Hematopoietic multipotent progenitor cell treated with erythropoietin and hydrocortisone succinate and interleukin-3 and kit ligand, for 6 days (in vitro differentiated cells): ENCODE measurements at places on chromosomes 12 and 14.
A peak's percentile ranks its signal among the peaks of the same experiment; 100 is the strongest.

GRCh38 chr12:121889274-121889624 lies 659 bp downstream of the PSMD9 start:
- DNase-seq = no peak

GRCh38 chr14:60090864-60091519 lies 731 bp upstream of the PCNX4 start:
- peak; percentile 89 for DNase-seq

- no peak for DNase-seq
These were observed 9.4 kb downstream of the ZFC3H1 start for GRCh38 chr12:71654200-71654599.

DNA sequence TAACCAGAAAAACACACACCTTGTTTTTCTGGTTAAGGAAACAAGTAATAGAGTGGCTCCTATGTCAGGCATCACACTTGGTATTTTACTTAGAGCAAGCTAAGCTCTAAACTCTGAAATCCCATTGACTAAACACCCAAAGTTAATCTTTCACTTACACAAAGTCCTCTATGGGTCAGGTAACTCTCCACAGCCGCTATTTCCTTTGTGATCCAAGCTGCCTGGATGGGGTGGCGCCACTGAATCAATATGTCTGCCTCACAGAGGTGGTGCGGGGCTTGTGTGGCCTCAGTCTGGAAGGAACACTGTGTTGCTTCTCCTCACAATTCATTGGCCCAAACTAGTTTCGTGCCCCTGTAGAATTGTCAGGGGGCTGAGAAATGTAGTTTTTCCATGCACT lies 160.0 kb upstream of the E2F7 start:
- no peak for DNase-seq

DNA sequence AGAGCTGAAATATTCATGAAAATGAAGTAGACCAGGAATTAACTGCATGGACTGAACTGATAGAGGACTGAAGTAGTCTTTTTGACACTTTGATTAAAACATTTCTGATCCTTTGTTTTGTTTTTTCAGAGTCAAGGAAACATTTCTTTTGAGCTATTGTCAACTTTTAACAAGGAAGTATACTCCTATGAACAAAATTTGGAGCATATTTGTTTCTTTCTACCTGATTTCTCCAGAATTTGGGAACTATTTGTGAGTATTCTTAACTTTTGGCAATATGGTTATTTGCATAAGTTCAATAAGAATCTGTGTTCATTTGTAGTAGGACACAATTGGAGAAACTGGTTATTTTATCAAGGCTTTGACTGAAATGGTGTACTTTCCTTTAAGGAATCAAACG lies 71.3 kb upstream of the HECTD1 start:
- no peak for DNase-seq

- no peak for DNase-seq
These were observed 56.2 kb upstream of the NID2 start for GRCh38 chr14:52124791-52125684.

DNA sequence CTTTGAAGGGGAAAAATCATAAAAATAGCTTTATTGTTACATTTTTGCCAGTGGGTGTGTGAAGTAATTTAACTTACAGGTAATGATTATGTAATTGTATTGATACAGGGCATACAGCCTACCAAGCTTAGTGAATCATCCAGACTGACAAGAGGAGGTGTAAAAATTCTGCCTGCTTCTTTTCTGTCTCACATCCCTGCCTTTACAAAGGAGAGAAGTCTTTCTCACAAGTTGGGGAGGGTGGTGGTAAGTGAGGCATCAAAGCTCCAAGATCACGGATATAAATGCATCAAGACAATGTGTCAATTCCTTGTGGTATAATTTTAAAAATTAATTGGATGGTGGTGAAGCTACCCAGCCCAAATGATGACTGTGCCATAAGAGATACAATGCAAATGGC lies 39.0 kb upstream of the G2E3 start:
- no peak for DNase-seq

GRCh38 chr14:54839701-54840119 lies 62.9 kb downstream of the GCH1 start:
- DNase-seq = no peak

- DNase-seq = no peak
These were observed 41.7 kb downstream of the PPP1R13B start for GRCh38 chr14:103805708-103806107.

DNA sequence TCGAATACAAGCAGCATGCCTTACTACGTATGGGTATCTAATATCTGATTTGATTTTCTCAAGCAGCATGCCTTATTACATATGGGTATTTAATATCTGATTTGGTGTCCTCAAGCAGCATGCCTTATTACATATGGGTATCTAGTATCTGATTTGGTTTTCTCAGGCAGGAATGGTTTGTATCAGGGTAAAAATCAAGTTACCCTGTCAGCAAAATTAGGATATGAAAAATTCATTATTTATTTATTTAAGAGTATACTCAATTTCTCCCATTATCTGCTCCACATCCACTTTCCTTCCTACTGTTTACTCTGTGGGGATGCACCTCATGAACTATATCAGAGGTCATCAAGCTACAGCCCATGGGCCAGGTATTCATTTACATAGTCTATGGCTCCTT lies 21.9 kb downstream of the ZNF891 start:
- DNase-seq = no peak

- DNase-seq = no peak
These were observed 45.0 kb downstream of the CFAP54 start for GRCh38 chr12:96534339-96534738.

DNA sequence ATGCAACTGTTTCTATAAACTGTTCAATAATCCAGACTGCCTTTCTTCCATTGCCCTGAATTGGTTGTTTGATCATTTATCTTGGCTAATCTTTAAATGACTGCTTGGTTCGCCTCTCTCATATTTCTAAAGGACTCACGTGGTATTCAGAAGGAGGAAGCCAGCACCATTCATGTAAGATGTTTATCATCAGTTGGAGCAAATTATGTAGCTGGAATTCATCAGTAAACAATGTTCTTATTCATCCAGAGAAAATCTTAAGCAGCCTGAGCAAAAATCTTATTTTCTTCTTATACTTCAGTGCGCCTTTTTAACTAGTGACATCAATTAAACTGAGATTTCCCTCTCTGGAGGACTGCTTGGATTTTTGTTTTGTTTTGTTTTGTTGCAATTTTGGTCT lies 538.7 kb upstream of the TMEM132C start:
- DNase-seq = no peak

GRCh38 chr14:35398071-35398584 lies 6.4 kb downstream of the NFKBIA start:
- no peak for DNase-seq

- no peak for DNase-seq
These were observed 21.0 kb downstream of the ASPG start for GRCh38 chr14:104106471-104106991.

GRCh38 chr14:52348279-52348678 lies 34.2 kb downstream of the PTGER2 start:
- no peak for DNase-seq

GRCh38 chr12:62933602-62934238 lies 1.2 kb downstream of the PPM1H start:
- peak; percentile 44 for DNase-seq

- no peak for DNase-seq
These were observed 22.7 kb upstream of the ULK1 start for GRCh38 chr12:131871677-131872076.

DNA sequence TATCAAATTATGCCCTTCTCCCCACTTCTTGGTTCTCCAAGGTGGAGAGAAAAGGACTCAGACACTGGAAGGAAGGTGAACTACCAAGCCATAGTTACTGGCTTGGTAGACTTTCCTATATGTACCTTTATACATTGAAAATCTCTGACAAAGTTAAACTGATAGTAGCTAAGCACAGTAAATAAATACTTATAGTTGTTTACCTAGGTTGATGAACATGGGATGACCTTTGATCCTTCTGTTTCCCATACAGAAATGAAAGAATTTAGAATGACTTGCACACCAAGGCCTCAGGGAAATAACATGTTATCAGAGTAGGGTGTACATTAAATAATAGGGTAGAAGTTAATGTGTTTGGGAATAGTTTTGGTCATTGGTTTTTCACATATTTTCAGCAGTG lies 6.7 kb downstream of the ARHGAP5 start:
- DNase-seq = no peak

GRCh38 chr14:54537651-54538050 lies 27.9 kb downstream of the CGRRF1 start:
- no peak for DNase-seq

GRCh38 chr12:71011261-71011660 lies 90.7 kb upstream of the PTPRR start:
- no peak for DNase-seq

DNA sequence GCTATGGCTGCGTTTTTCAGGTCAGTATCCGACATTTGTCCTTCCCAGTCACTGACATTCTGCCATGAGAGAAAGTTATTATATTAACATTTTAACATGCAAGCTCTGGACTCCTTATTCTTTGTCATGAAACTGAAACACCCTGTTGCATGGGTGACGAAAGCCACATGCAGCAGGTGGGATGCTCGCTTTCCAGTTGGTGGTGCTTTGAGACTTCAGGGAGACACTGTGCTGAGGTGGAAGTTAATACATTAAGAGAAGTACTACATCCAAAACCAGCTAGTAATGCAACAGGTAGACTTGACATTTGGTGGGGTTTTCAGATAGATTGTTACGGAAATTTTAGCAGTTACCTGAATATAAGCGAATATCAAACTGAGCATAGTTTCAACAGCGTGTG lies 32.8 kb upstream of the AMN start:
- no peak for DNase-seq

DNA sequence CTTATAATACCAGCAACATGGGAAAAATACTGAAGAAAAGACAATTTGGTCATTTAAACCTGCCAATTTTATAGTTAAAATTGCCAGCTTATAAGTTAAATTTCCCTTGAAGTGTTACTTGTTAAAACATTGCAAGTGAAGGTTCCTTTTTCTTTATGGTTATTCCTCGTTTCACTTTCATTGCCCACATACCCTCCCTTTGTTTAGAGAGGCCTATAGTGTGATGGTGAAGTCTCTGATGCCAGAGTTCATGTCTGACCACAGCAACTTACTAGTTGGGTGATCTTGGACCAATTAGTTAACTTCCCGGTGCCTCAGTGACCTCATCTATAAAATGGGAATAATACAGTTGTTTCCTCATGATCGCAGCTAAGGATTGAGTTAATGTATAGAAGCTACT lies 173.5 kb downstream of the ANO6 start:
- DNase-seq = no peak

DNA sequence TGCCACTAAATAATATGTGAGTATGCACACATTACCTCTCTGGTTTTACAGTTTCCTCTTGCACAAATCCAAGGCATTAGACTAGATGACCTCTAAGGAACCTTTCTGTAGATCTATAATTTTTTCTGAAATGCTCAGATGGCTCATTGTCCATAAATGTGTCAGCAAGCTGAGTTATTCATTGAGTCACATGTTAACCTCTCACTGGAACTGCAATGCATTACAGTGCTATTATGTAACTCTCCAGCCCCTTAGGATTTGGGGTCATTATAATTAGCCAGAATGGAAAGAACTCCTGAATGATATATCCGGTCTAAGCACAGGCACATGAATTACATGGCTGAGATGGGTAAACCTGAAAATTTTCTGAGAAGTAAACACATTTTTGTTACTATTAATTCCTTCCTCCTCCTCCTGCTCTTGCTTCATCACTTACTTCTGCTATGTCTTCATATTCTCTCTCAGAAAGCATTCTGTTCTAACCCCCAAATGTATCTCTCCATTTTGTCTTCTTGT lies 20.3 kb upstream of the DRAM1 start:
- DNase-seq = peak; percentile 42

DNA sequence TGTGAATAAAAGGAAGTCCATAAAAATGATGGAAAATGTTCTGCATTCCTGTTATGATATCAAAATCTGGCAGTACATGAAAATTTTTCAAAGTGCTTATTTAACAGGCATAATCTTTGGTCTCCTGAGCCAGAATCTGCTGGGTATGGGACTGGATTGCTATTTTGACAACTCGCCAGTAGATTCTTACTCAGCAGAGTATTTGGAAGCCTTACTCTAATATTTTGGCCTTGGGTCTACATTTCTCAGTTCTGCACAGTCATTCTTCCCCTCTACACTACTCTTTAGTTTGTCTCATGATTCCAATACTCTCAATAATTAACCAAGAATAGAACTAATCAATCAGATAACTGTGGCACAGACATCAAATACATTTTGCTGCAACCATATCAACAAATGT lies 1.1 kb upstream of the SLCO1B1 start:
- no peak for DNase-seq

DNA sequence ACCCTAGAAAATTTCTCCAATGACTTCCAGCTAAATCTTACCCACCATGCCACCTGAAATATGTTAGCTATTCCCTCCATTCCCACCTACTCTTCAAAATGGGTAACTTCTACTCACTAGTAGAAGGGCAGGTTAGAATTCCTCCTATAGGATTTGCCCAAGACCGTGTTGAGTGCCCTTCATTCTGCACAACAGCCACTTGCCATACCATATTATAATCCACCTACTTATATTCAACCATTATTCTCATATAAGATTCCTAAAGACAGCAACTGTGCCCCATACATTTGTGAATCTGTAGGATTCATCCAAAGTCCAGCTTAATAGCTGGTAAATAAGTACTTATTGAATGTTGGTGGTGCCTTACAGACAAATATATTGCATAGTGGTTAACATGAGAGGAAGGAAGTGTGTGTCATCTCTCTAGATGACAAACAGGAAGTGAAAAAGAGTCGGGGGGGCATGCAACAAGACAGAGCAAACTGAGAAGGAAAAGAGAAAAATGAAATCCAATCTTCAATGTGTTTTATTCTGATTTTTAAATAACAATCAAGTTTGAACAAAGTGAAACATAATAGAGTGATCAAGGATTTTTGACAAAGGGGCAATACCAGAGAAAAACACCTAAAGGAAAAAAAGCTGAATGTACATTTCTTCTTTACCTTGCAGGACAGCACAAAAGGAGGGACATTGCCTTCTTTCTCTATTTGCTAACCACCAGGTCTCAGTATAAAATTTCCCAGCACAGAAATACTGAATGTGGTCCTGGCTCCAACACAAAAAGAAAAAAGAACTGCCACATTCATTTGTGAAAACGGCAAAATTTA lies 389.3 kb upstream of the USP15 start:
- peak; percentile 51 for DNase-seq

- no peak for DNase-seq
These were observed 97.8 kb downstream of the SCARB1 start for GRCh38 chr12:124765581-124766489.

DNA sequence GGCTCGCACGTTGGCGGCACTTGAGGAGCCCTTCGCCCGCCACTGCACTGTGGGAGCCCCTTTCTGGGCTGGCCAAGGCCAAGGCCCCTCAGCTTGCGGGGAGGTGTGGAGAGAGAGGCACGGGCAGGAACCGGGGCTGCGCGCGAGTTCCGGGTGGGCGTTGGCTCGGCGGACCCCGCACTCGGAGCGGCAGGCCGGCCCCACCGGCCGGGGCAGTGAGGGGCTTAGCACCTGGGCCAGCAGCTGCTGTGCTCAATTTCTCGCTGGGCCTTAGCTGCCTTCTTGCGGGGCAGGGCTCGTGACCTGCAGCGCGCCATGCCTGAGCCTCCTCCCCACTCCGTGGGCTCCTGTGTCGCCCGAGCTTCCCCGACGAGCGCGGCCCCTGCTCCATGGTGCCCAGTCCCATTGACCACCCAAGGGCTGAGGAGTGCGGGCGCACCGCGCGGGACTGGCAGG lies 71.6 kb upstream of the CNTN1 start:
- DNase-seq = no peak

GRCh38 chr12:48527891-48528670 lies 2.6 kb downstream of the OR8S1 start:
- no peak for DNase-seq
